NB4 (cell line): ENCODE measurements at places on chromosomes 16 and 17.

DNA sequence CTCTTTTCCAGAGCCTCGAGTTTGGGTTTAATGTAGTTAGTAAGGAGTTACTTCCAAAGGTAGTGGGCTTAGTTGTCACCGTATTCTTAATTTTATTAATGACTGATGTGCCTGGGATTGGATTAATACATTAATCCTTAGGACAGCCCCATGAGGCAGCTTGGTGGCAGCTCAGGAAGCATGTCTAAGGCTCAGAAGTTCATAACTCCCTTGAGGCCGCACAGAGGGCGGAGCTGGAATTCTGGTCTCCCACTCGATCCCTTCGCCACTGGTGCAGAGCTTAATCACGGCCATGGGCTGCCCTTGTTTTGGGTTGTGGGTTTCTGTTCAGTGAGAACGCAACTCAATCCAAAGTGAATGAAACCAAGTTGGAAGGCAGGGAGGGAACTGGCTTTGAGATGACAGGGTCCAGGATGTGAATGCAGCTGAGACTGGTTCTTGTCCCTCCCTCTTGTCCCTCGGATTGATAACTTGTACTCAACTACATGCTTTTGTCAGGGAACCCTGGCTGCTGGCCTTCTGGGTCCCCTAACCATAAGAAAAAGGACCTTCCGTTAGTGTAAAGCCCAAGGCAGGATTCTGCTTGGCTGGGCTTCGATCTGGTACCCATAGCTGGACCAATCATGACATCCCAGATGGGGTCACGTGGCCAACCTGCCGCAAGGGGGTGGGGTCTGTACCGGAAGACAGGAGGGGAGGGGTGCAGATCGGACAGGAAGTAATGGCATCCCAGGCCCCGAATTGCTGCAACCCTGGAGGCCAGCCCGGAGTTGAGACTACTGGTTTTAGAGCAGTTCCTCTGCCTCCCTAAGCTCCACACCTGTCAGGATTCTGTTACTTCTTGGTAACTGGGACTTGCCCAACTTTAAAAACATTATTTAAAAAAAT, 45.4 kb downstream of the SNX20 start:
- DNase-seq = peak; percentile 64

GRCh38 chr16:72470541-72470940, 298.6 kb upstream of the PMFBP1 start:
- DNase-seq = no peak

DNA sequence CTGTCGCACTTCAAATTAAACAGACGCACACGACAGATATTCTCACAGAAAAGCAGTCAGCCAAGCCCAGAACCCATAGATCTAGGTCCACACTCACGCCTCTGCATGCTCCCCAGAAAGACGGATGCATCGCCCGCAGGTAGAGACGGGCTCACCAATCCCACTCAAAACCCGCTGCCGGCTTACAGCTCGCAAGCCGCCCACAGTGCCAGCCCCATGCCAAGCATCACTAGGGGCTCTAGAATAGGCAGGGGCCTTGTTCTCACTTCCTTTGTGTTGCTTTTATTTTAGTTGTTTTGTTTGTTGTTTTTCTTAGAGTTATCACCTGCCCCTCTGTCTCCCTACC, 336 bp upstream of the BMERB1 start:
- DNase-seq = no peak

DNA sequence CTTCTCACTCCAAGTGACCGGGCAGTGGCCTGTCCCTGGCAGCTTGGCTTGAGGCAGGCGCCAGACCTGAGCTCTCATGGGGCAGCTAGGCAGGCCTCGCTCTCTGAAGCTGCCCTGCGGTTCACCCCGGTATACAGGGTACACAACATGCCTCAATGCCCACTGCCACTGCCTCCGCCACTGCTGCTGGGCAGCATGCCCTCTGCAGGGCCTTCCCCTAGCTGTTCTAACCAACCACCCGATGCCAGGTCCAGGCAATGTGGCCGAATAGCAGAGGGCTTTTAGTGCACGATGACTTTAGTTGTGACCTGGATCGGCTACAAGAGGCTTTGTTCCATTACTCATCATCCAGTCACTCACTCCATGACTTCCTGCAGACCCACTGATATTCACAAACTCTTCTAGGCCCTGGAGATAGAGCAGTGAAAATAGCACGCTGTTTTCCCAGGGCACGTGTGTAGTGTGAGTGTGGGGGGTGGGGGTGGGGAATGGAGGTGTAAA, 19.7 kb downstream of the CDC42EP4 start:
- DNase-seq = peak; percentile 55

DNA sequence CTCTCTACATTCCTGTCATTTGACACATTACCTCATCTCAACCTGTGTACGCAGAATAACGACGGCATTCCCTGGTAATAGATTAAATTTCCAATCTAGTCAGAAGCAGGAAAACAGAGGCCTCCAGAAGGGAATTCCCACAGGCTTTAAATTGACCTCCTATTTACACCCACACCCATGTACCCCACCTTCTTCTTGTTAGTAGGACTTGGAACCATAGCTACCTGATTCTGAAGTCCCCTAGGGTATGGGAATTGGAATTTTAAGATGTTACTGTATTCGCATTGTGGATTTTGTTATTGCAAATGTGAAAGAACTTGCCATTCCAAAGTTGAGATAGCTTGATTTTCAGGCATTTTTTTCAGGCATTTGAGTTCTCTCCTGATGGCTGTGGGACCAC, 377.5 kb upstream of the DYNLRB2 start:
- DNase-seq = no peak

DNA sequence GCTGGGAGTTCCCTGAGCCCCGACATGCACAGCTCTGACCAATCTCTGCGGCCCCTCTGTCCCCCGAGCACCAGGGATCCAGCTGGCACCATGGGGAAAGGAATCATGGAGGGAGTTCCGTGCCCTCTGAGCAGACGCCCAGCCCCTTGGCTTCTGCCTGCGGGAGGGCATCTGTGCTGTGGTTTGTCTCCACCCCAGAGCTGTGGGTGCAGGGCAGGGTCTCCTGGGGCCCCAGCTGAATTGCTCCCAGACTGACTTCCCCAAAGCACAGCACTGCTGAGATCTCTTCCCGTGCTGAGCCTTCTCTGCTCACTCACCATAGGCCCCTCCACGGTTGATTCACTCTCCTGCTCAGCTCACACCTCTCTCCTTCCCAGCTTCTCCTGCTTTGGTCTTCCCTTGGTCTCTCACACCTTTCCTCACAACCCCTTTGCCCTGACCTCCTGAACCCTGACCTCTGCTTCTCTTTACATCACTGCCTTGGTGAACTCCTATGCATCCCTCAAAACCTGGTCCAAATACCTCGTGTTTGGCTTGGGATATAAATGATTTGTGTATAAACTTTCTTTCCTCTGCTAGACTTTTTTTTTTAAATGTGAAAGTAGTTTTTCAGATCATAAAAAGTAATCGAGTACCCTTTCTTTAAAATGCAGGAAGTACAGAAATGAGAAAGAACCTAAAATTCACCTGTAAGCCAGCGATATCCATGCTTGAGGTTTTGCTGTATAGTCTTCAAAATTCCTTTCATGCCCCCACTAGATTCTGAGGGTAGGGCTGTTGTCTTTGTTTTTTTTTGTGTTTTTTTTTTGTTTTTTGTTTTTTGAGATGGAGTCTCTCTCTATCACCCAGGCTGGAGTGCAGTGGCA, 265.3 kb downstream of the SEC14L1 start:
- DNase-seq = peak; percentile 92

DNA sequence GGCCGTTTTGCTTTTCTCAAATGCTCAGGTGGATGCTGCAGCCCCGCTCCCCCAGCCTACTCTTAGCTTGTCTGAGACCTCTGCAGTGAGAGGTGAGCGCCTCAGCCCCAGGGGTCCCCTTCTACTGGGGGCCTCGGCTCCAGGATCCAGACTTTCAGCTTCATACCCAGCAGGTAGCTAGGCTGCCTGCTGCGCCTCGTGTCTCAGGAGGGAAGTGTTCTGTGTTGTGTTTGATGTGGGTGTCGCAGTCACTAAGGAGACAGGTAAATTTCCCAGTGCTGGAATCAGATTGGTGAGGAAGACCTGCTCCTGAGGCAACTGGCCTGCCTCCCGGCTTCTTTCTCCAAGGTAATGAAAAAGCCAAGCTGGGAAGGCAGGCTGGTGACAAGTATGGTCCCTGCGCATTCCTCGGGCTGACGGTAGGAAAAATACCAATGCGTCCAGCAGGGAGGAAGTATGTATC, 604.0 kb upstream of the SALL1 start:
- DNase-seq = no peak

GRCh38 chr17:29561554-29562517, 5.0 kb downstream of the ABHD15 start:
- no peak for DNase-seq

- DNase-seq = no peak
Observed at GRCh38 chr17:37221865-37222264, 153.9 kb upstream of the C17orf78 start.

DNA sequence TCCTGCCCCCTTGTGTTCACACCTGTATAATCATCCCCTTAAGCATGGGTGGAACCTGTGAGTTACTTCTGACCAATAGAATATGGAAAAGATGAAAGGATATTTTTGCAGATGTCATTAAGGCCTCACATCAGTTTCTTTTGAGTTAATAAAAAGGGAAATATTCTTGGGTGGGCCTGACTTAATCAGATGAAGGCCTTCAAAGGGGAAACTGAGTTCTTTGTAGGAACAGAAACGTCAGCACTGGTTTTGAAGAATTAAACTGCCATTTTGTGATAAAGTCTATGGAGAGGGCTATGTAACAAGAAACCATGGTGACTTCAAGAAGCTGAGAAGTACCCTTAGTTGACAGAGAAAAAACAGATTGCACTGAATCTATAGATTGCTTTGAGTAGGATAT, 168.7 kb upstream of the CNTNAP4 start:
- no peak for DNase-seq

DNA sequence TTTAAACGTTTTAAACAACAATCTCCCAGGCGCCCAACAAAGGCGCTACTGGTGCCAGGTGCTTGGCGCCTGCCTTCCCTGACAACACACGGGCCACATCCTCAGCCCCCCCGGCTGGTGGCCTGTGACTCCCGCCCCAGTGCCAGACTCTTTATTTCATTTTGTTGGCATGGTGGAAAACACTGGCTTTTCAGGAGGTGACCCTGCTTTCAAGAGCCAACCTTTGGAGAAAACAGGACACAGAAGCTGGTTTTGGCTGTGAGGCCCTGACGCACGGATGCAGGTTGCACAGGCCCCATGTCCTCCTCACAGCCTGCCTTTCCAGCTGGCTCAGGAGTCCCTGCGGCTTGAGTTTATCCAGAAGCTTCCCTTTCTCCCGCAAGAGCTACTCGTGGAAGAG, 100.0 kb downstream of the METRNL start:
- no peak for DNase-seq

- DNase-seq = peak; percentile 55
Observed at GRCh38 chr16:79286646-79287423, 313.7 kb downstream of the MAF start.

DNA sequence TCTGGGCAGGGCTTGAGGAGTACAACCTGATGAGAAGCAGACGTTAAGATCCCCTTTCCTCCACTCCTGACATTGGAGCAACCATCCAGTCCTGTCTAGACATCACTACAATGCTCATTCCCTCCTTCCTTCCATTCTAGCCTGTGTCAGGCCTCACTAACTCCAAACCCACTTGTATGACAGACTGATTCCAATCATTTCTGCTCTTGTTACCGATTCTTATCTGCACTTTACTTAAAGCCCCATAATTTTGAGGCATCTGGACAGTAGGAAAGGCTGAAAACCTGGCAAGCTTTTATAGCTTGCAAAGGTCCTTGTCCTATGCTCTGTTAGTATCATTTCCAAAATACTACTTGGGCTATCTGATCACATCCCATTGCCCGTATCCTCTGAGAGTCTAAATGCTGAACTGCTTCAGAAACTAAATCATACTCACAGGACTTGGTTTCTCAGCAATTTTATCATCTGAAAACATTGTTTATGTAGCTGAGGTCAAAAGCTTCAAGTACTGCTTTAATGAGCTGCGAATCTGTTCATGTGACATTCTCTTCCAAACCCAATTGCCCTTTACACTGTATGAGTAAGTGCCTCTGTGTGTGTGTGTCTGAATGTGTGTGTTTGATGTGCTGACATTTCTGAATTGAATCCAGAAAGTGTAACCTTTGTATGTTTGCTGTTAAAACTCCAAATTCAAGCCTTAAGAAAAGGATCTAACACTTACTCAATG, 57.2 kb upstream of the CACNG3 start:
- no peak for DNase-seq

DNA sequence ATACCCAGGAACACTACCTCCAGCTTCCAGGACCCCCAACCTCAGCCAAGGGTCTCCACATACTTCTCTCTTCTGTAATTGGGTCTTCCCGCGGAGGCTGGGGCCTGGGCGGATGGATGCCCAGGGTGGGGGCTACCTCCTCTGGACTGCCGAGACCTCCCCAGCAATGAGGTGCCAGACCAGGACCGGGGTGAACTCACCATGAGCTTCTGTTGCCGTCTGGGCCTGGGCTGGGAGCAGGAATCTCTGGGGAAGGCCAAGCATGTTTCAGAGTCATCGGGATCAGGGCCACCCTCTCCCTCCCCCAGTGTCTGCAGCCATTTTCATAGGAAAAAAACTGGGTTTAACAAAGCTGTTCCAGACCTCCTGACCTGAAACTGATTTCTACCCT, 10.3 kb upstream of the BAHCC1 start:
- no peak for DNase-seq

DNA sequence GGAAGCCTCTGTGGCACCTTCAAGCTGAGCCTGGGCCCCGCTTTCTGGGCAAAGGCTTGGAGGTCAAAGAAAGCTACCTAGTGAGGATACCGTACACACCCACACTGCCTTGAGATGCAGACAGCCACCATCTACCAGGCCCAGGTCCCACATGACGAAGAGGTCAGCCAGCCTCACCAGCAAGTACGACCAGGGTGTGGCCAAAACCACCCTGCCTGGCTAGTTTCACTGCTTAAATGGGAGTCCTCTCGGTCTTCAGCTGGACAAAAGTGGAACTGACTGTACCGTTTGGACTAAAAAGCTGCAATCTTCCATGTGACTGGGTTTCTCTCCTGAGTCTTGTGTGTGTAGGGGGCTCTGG, 21.6 kb downstream of the VASN start:
- DNase-seq = no peak

DNA sequence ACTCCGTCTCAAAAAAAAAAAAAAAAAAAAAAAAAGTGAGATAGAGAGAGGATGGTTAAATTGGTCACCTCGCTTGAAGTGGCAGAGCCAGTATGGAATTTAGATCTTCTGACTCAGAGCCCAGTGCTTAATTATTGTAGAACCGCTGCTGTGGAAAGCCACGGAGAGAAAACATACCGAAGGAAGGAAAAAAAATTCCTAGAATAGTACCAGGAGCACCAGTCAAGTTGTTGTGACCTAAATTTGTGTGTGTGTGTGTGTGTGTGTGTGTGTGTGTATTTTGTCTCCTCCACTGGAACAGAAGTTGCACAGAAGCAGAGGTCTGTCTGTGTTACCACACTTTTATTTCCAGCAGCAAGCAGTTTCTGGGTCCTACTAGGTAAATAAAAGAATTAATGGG, 10.6 kb upstream of the NUP85 start:
- DNase-seq = no peak
